ENCODE measurements at places on chromosomes 12 and 14.

DNA sequence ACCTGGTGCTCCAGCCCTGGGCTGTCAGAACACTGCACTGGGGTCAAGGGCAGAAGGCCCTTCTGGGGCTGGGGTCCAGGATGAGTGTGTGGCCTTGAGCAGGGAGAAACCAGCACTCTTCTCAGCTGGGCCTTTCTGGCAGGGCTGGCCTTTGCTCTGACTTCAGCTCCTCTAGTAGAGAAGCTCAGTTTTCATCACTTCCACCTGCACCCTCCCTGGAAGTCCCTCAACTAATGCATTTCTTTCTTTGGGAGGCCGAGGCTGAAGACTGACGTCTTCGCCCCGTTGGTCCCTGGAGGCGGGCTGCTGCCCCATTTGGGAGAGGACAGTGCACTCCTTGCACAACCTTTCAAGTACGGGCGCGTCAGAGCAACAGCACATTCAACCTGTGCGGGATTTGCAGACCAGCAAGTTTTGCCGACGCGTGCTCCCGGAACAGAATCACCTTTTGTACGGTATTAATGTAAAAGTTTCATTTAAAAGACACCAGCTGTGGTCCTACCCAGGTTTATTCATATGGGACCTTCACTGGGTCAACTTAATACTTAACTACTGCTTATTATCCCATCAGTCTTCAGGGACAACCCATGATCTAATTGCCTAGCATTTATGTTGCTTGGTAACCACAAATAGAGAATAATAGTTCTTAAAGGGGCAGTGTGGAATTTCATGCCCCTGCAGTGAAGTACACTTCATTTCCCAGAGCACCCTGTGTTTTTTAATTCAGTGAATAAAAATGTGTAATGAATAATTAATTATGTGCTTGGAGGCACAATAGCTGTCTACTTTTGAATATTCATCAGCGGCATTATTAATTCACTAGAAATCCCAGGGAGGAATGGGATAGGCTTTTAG is 134.8 kb upstream of the VRK1 start:
- no peak for DNase-seq

DNA sequence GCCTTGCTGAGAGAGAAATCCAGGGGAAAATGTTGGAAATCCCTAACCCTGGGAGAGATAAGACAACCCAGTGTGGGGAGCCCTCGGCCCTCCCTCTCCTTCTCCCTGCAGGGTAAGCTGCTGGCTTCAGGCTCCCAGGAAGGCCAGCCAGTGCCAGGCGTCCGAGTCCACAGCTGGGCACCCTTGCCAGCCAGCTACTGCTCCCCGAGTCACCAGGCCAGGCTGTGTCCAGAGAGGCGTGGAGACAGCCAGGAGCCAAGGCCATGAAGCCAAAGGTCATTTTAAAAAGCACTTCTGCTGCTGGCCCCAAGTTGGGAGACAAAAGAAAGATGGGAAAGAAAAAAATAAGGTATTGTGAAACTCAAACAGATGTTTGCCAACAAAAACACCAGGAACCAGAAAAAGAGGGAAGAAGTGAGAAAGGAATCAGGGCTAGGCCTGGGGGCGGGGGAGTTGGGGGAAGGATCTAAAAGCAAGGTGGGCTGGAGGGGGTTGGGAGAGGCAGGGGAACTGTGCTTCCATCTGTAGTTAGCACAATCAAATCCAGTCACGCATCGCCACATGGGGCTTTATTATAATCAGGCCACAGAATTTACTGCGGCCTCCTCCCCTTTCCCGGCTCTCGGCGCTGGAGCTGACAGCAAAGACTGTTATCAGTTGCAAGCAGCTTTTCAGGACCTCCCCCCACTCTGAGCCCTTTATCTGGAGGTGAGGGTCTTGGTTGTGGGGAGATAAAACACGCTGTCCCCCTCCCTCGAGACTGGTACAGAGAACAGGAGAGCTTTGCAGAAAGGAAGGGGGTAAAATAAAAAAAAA is 33.5 kb downstream of the RBM19 start:
- DNase-seq = no peak

- no peak for DNase-seq
Observed at GRCh38 chr12:67426067-67426466, 156.9 kb downstream of the CAND1 start.

DNA sequence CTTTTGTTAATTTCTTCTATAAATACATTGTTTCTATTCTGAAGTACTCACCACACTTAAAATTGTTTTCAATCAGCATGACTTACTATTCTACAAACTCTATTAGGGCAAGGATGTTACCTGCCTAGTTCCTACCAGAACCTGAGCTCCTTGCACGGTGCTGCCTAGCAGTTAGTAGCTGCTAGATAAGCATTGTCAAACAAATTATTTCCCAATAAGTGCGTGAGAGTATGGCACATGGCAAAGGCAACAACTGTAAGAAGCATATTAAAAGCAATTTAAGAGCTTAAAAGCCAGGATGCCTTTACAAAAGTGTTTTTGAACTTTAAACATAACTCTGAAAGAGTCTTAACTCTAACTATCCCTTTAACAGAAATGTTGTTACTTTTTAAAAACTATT is 8.2 kb upstream of the LYZ start:
- DNase-seq = no peak

DNA sequence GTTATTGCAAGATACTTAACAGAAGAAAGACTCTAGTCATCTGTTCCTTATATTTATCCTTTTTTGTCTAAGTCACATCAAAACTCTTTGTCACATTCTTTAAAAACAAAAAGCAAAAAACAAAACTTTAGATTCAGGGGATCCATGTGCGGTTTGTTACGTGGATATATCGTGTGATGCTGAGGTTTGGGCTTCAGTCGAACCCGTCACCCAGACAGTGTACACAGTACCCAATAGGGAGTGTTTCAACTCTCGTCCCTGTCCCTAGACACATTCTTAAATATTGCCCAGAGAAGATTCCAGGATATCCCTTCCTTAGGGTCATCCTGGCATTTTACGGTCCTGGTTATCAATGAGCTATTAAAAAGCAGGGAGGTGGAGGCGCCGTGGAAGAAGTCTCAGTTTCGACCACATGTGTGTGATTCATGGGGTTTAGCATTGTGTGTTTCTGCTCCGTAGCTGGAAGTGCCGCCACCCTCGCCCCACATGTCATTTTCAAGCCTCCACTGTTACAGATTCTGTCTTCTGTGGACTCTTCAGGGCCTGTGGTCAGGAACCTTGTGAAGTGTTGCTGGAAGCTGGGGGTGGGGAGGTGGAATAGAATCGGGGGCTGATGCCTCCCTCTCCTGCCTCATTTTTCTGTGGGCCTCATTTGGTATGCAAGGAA is 19.9 kb downstream of the CCND2 start:
- DNase-seq = no peak
